ENCODE measurements at places on chromosomes 7 and 10.

DNA sequence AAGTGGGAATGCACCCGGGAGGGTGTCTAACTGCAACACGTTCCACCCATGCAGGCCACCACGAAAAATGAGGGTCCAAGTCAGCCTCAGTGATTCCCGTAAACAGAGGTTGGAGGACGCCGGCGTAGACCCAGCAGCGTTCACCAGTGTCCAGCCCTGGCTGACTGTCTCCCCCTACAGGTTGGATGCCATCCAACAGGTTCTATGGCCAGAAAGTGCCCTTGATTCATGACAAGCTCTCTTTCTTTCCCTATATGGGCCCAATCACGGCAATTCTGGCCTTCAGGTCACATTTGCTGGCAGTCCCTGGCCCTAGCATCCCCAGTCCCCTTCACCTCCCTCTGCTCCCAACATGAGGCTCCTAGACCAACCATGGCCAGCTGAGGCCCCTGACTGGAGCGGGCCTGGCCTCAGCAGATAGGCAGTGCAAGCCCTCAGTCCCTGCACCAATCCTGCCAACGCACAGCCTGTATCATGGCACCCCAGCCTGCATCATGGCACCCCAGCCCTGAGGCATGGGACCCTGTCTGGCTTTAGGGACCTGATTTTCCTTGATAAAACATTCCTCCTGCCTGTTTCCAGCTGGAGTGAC, 227.4 kb downstream of the GRID1 start:
- peak; percentile 29 for DNase-seq

DNA sequence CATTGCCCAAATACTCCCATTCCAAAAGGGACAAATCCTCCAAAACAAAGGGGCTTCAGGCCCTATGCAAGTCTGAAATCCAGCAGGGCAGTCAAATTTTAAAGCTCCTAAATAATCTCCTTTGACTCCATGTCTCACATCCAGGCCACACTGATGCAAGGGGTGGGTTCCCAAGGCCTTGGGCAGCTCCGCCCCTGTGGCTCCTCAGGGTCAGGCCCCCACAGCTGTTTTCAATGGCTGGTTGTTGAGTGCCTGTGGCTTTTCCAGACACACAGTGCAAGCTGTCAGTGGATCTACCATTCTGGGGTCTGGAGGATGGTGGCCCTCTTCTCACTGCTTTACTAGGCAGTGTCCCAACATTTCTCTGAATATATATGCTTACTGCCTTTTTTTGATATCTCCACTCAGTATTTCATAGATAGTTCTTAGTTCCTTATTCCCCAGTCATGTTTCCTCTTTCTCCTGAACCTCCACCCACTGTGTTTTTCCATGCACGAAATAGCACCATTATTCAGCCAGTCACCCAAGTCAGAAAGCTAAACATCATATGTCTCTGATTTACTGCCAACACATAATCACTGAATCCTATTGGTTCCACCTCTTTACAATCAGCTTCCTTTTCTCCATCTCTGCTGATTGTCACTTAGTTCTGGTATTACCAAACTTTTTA, 172.6 kb upstream of the CACNA2D1 start:
- DNase-seq, result no peak

- no peak for DNase-seq
Observed at GRCh38 chr7:26202019-26202990, 760 bp downstream of the CBX3 start.

DNA sequence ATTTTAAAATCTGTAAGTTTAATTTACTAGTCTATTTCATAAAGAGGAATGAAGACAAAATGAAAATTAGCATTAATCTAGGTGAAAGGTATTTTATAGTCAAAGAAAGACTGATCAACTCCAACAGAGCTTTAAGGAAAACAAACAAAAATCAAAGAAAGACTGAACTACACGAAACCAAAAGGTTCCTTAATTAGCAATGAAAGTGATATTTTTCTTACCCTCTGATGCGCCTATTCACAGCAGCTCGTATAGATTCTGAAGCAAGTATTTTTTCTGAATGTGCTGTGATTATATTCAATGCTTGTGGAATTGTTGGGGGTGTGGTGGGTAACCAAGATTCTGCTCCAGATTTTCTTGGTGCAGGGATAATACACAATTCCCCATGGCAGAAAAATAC, 11.8 kb downstream of the ECD start:
- DNase-seq, result no peak

DNA sequence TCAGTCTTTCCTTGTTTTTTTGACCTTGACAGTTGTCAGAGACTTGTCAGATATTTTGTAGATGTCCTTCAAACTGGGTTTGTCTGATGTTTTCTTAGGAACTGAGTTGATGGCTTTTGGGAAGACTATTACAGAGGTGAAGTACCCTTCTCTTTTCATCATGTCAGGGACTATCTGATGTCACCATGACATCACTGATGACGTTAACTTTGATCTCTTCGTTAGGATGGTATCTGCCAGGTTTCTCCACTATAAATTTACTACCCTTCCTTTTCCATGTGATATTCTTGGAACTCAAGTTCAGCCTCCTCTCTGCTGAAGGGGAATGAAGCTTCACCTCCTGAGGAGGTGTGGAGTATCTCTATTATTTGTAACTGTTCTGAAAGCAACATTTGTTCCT, 78.5 kb downstream of the SUGCT start:
- no peak for DNase-seq

DNA sequence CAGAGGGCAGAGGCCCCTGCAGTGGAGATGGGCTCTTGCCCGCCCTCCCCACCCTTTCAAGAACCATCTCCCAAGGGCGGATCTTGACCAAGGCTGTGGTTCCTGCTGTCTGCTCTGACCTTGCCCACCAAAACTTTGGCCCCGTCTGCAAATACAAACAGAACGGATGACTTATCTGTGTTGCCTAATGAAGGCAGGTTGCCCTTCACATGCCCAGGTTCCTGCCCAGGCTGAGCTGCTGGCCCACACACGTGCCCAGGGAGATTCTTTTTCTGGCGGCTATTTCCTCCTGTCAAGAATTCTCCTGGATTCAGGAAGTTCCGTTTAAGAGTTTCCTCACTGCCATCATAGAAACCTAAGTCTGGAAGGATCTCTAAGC, 78.3 kb downstream of the PROSER2 start:
- DNase-seq, result no peak

- no peak for DNase-seq
Observed at GRCh38 chr10:101165736-101166135, 34.6 kb downstream of the TLX1 start.

DNA sequence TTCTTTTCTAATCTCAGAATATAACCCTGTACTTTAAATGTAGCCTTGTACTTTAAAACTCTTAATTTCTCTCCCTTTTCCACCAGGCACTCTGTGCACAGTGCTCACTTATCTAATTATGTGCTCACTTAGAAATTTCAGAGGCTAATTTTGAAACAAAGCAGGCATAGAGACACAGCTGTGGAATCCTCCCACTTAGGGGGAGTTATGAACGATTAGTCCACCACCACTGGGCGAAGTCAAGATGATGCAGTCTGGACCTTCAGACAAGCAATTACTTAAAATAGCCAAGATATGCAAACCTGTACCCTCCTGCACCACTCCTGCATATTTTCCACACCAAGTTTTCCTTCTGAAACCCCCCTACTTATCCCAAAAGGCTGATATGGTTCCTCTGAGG, 143.0 kb downstream of the STK31 start:
- no peak for DNase-seq

DNA sequence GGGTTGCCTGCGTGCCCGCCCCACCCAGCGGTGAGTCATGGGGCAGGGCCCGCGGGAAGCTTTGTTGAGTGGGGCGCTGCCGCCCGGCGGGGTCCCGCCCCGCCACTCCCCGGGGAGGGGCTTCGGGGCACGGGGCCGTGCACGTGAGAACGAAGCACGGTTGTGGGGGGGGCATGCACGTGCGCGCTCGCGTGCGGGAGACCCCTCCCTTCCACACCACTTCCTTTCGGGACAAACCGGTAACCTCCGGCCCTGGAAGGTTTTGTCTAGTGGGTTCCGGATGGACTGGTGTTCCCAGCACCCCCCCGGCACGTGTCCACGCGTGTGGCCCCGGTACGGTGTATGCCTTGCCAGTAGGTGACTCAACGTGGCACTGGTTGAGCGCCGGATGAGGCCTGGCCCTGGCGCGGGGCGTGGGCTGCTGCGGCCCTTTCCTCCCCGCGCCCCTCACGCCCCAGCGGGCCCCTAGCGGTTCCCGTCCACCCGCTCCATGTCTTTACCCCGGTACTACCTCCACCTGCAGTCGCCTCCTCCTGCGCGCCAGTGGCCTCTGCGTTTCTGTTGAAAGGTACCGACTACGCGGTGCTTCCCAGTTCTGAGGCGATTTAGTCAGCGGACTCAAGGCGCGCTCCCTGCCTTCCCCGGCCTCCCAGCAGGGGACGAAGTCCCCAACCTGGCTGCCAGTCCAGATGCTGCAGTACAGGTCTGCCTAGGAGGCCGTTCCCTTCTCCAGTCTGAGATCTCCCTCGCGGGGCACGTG, 3.1 kb downstream of the ADIRF start:
- DNase-seq, result peak; percentile 81

DNA sequence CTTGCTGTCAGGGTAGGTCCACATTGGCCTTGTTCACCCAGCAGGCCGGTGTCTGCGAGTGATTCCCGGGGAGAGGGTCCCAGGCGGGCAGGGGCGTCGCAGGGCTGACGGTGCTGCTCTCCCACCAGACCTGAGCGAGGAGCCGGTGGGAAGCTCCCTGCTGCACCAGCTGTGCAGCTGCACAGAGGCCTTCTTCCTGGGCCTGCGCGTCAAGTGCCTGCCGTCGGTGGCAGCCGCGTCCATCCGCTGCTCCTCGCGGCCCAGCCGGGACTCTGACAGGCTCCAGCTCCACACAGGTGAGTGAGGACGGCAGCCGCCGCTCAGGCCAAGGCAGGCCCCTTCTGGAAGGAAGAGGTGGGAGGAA, 14.6 kb downstream of the AMZ1 start:
- DNase-seq, result no peak

- no peak for DNase-seq
Observed at GRCh38 chr10:72261784-72262404, 11.8 kb upstream of the DDIT4 start.

DNA sequence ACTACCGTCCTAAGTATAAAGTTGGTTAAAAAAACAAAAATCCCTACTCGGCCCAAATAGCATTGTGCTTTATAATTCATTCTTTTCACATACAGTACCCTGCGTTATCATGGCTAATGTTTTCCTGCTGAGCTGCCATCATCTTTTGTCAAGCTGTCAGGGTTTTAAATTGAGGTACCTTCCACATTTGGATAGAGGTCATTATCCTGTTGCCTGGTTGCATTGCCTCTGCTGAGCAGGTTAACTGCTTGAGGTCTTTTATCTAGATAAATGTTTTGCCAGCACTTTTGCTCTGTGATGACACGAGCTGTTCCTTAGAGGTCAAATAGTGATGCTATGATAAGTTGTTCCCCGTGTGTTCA, 94.4 kb upstream of the FZD1 start:
- no peak for DNase-seq

- DNase-seq, result no peak
Observed at GRCh38 chr10:112966194-112966855, 16.3 kb downstream of the TCF7L2 start.

GRCh38 chr7:98640375-98640774, 23.3 kb downstream of the NPTX2 start:
- DNase-seq, result no peak

GRCh38 chr7:103989200-103989784, at the start of gene RELN:
Gene RELN (minus strand): TSS chr7:103989658. CDS start chr7:103989356, 302 bp downstream.
- no peak for DNase-seq

GRCh38 chr7:134246347-134246746, 70.4 kb downstream of the SLC35B4 start:
- DNase-seq, result no peak

- DNase-seq, result peak; percentile 15
Observed at GRCh38 chr10:92699518-92700381, 10.0 kb downstream of the HHEX start.

DNA sequence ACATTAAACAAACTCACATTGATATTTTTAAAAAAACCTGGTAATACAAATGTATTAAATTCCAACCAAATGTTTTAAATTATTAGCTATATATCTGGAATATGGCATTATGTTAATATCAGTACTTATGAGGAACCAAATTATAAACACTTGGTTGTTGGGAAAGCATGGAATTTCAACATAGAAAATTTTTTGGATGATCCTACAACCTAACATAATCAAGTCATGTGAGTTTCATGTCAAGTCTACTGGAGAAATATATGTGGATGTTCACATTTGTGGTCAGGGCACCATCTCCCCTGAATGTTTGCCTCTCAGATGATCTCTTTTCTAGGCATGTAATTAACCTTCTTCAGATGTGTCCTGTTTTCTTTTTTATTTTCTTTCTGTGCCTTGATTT, 5.2 kb upstream of the POT1 start:
- DNase-seq, result no peak

GRCh38 chr7:9200626-9201025, 767.2 kb downstream of the NXPH1 start:
- DNase-seq, result no peak

DNA sequence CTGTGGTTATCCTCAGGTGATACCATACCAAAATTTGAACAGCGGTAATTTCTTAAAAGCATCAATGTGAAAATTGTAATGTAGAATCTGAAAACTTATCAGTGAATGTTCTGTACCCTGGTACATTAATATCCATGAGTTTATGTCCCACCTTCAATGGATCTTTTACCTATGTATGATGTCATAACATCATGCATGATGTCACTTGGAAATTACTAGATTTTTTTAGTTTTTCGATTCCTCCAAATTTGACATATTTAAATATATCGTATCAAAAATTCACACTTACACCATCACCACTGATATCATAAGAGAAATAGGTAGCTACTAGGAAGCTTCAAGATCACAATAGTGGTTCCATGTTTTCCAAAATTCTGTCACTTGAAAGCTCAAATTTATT, 95.0 kb upstream of the AKR1E2 start:
- DNase-seq, result no peak

DNA sequence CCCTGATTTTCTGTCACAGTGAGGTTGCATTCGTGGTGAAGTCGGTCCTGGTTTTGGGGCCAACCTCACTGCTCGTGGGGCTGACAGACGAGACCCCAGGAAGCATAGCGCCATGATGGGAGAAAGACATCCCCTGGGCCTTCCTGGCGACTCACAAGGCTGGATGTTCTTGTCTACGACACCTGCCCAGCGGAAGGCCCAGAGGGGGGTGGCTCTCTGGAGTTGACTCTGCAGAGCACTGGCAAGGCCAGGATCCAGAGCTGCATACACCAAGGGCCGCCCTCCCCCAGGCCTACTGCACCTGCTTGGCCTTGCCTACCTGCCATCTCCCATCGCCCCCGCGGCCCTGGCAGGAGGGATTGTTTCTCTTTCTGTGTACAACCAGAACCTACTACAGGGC, 608.9 kb downstream of the PTPRN2 start:
- no peak for DNase-seq

DNA sequence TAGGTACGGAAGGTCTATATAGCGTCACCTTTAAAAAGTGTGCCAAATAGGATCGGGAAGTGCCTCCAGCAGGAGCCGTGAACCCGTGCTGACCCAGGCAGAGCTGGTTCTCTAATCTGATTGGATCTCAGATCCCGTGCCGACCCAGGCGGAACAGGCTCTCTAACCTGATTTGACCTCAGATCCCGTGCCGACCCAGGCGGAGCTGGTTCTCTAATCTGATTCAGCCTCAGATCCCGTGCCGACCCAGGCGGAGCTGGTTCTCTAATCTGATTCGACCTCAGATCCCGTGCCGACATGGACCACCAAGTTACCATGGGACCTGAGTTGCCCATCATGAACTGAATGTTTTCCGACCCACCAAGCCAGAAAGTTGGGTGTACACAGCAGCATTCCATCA, 463.9 kb downstream of the PTPRN2 start:
- DNase-seq, result no peak

All from activated CD4-positive, alpha-beta T cell treated with anti-CD3 and anti-CD28 coated beads, Interleukin-2, Interleukin-4, amounts not matched to agents 100 ng/mL and 50 ng/mL, durations not matched to agents 16 hours and 8 hours (primary cell).